OCI-M1 (cell line): ENCODE measurements at places on chromosomes 13 and 19.

GRCh38 chr13:44013758-44014291 is 134.1 kb downstream of the LACC1 start:
- DNase-seq = no peak

DNA sequence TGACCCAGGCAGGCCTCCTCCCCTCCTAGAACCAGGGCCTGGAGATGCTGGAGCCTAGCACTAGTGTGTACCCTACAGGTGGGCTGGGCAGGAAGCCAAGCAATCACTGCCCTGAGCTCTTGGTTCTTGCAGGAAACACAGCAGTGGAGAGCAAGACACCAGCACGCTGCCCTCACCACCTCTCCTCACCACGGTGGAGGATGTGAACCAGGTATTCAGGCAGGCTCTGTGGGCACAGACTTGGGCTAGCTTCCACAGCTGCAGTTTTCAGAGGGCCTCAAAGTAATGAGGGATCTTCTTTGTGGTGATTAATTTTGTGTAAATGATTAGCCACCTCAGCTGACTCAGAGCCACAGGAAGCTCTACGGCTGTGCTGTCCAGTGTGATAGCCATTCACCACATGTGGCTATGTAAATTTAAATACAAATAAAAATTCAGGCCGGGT is 13.6 kb upstream of the GPI start:
- no peak for DNase-seq

DNA sequence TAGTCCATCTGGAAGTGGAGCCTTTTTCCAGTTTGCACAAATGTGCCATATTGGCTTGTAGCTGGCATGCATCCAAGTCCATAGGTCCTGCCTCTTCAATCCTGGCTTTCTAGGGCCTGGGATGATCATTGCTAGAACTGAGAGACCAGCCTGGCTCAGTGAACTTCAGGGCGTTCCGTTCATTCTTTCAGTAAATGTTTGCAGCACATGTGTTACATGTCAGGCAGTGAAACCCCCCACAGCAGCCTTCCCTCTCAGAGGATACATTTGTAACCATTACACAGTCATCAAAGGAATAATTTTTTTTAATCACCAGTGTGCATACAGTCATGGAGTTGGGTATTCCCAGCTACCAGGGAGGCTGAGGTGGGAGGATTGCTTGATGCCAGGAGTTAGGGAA is 9.7 kb downstream of the FUT2 start:
- DNase-seq = no peak

GRCh38 chr13:94696171-94696570 is 16.2 kb downstream of the SOX21 start:
- DNase-seq = peak; percentile 30

DNA sequence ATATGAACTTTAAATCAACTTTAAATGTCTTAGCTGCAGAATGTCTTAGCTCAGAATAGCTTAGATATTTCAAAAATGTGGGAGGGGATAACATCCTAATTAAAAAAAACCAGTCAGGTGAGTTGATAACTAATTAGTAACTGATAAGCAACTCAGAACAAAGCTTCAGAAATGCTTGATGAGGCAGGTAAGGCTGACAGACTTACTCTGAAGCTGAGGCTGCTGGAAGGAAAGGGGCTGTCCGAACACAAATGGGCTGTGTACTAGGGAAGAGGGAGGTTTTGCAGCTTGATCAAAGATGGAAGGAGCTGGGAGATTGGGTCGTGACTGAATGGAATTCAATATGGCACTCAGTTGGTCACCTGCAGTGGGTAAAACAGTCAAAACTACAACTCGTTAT is 91.2 kb upstream of the FBXL3 start:
- no peak for DNase-seq

GRCh38 chr19:16283210-16284061 is 41.2 kb upstream of the KLF2 start:
- no peak for DNase-seq
